ENCODE measurements at places on chromosomes 13 and 19. TPM values are rescaled to one million over a fixed set of nuclear protein-coding genes. Genes with fewer than 3 reads are reported as not detected.

GRCh38 chr13:79398915-79399314 lies 7.1 kb downstream of the RBM26 start:
- DNase-seq = no peak

DNA sequence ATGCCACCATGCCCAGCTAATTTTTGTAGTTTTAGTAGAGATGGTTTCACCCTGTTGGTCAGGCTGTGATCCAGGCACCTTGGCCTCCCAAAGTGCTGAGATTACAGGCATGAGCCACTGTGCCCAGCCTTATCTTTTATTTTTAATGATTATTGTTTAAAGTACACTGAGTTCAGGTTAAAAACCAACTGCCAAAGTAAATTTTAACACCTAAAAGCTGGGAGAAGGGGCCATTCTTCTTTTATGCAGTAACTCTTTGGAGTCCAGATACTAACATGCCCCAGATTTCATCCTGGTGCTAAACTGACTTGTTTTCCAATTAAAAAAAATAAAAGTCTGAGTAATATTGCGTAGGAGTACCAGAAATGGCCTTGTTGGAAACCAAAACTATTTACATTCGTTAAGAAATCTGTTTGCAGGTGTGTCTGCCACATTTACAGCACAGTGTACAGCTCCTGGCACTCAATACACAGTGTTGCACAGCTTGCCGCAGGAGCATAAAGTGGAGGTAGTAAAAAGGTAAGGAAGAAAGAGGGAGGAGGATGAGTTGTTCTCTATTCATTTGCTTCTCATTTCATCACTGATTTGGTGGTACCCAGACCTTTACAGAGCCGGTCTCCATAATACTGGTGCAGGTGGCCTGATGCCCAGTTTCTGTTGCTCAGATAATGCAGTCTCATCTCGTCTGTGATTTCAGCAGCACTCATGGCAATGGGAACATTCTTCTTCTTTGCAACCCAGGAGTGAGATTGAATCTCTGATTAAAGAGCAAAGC lies 108.9 kb downstream of the PCCA start:
- DNase-seq = no peak

DNA sequence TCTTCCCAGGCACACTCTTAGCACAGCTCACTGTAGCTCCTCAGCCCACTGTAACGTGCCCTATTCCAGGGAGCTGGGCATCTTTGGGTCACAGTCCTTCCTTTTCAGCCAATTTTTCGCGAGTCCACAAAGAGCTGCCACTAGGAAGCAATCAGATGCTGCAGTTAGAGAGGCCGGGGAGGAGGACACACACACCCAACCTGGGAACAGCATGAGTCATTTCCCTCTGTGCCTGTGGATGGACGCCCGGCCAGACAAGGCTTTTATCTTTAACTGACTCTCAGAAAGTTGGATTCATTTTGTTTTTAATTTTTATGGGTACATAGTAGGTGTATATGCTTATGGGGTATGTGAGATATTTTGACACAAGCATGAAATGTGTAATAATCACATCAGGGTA lies 918.6 kb downstream of the UQCRFS1 start:
- DNase-seq = no peak

Gene KRTDAP
- 0.86 TPM for polyA plus RNA-seq

Measured in right renal cortex interstitium (tissue), 3 donors.